NK-92 treated with Interleukin-12 subunit alpha and Interleukin-12 subunit beta, amount 100 ng/mL, for 24 hours (cell line): ENCODE measurements at places on chromosomes 12 and 14.

DNA sequence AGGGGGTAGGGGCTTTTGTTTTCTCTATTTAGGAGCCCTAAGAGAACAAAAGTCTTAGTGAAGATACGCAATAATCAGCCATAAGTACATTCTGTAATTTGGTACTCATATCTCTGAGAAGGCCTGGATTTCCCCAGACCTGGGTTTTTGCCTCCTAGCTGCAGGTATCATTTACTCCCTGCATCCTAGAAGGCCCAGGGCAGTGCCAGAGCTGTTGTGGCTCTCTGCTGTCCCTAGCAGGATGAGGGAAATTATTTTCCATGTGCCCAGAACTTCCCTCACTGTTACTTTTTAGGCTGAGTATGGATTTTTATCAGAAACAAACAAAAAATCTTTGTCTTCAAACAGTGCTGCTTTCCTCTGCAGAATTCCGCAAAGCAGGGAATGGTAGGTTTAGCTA lies 192.5 kb upstream of the SYT1 start:
- no peak for DNase-seq

DNA sequence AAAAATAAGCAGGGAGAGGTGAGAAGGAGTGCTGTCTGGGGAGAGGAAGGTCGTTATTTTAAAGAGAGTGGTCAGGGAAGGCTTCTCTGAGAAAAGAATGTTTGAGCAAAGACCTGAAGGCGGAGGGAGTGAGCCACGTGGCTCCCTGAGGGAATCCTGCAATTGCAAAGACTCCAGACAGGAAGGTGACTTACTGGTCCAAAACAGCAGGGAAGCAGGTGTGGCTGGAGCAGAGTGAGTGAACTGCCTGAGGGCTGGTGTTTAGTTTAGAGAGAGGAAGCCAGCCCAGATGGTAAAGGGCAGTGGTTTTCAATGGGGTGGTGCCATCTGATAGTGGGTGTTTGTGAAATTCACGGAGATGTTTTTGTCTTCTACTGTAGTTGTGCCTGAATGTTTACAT lies 58.8 kb upstream of the LTA4H start:
- DNase-seq, result no peak

DNA sequence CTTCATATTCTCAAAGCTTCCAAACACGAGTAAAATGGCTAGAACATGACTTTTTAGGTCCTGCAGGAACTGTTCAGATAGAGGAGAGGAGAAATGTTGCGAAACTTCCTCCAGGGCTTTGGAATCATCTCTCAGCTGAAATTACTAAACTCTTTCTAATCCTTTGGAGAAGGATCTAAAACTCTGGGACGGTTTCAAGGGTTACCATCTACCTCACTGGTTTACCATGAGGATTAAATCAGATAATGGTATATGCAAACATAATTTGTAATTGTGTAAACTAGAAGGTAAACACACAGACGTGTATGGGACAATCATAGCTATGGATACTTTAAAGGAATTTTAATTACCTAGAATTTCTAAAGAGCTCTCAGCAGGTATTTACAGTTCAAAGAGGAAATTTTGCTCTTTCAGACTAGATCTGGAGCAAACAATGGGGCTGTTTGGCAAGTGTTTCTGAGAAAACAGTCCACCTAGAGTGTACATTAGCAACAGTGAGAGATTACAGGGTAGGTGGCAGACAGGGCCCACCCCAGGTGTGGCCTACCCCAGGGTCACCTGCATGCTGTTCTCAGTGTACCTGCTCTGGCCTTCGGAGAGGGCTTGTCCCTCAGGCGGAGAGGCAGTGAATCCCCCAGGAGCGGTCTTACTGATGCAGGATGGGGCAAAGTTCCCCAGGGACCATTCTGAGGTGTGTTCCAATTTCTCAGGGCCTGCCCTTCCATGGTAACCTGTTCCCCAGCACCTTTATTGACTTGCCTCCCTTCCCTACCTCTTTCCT lies 124.7 kb upstream of the MAX start:
- no peak for DNase-seq

GRCh38 chr12:52119398-52120254 lies 40.1 kb downstream of the SMIM41 start:
- DNase-seq, result no peak

DNA sequence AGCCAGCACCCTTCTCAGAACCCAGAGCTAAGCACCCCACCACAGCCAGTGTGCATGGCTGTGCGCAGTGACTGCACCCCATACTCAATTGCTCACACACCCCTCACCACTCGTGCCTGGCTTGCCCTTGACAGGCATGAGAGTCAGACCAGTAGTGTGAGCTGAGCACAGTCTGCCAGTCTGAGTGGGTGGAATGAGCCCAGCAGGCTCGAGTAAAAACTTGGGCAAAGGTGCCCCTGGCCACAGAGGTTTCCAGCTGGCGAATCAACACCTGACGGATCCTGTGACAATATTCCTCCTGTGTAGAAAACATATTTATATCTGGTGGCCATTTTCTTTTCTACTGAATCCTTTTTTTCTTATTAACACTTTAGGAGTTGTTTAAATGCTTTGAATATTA lies 202.5 kb downstream of the TMEM117 start:
- DNase-seq, result no peak

GRCh38 chr14:81028461-81028860 lies 73.0 kb downstream of the TSHR start:
- DNase-seq, result no peak
